Activated CD4-positive, alpha-beta T cell treated with anti-CD3 and anti-CD28 coated beads, Interleukin-10, Interleukin-2, amounts not matched to agents 100 ng/mL and 50 ng/mL, durations not matched to agents 16 hours and 8 hours (primary cell): ENCODE measurements at places on chromosomes 6 and 20.
A peak's percentile ranks its signal among the peaks of the same experiment; 100 is the strongest.

GRCh38 chr6:117908246-117909068 is 1.4 kb downstream of the SLC35F1 start:
- no peak for DNase-seq

GRCh38 chr6:25655723-25656122 is 3.7 kb downstream of the SCGN start:
- no peak for DNase-seq

DNA sequence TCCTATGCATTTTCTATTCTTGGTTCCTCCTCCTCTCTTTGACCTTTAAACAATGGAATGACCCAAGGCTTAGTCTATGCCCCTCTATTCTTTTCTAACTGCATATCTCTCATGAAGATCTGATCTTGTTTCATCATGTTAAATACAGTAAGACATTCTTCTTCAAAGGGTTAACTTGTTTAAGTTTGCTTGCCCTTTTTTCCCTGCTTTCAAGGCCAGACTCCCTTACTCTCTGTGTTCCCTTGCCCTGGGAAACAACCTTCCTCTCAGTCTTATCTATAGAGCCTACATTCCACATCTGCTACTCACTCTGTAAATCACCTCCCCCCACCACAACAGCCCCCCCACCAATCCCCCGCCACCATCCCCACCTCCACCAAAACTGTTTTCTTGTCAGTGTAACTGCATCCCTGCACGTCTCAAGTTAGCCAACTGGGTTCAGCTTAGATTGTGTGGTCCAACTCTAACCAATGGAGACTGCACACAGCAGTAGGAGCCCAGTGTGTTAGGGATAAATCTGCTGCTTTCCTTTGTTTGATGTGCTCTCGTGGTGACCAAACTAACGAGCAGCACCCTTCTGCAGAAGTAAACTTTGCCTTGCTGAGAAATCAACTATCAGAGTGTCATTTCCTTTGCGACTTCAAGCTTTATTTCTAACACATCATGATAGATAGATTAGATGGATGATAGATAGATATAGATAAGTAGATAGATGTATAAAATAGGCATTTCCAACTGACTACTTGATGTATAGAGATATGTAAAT is 12.6 kb downstream of the SPTLC3 start:
- no peak for DNase-seq

GRCh38 chr6:105272786-105273185 is 93.0 kb upstream of the POPDC3 start:
- no peak for DNase-seq

- DNase-seq: no peak
Observed at GRCh38 chr6:42690151-42690702, 32.2 kb downstream of the PRPH2 start.

GRCh38 chr20:3787324-3788014 is 929 bp upstream of the CENPB start:
- no peak for DNase-seq

- no peak for DNase-seq
Observed at GRCh38 chr6:36631326-36632011, 37.3 kb downstream of the SRSF3 start.

- DNase-seq: no peak
Observed at GRCh38 chr20:23125159-23125558, 39.0 kb upstream of the CD93 start.

GRCh38 chr20:63261060-63261794 is 7.0 kb upstream of the NKAIN4 start:
- DNase-seq: no peak

- DNase-seq: no peak
Observed at GRCh38 chr20:57934007-57934805, 224.4 kb upstream of the PMEPA1 start.

DNA sequence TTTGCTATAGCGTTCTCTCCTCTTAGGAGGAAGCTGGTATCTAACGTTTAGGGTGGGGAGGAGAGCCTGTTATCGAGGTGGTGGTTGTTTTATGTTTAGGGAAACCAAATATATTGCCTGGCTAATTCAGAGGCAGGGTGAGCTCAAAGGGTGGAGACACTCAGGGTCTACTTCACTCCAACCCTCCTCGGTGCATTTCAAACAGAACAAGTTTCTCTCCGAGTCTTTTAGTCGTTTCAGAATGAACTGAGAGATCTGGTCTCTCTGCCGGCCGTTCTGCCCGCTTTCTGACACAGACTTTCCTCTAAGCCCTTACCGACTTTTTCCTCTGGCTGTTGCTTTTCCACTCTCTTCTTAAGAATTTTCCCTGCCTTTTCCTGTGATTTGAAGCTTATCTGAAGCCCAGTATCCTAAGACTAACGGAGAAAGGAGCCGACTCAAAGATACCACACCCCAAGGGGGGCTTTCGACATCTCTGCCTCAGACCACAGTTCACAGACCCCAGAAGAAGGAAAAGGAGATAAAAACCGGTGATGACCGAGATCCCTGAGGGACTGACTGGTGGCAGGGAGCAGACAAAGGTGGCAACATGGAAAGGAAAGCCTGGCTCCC is 865 bp downstream of the STK38 start:
- DNase-seq: peak; percentile 35

DNA sequence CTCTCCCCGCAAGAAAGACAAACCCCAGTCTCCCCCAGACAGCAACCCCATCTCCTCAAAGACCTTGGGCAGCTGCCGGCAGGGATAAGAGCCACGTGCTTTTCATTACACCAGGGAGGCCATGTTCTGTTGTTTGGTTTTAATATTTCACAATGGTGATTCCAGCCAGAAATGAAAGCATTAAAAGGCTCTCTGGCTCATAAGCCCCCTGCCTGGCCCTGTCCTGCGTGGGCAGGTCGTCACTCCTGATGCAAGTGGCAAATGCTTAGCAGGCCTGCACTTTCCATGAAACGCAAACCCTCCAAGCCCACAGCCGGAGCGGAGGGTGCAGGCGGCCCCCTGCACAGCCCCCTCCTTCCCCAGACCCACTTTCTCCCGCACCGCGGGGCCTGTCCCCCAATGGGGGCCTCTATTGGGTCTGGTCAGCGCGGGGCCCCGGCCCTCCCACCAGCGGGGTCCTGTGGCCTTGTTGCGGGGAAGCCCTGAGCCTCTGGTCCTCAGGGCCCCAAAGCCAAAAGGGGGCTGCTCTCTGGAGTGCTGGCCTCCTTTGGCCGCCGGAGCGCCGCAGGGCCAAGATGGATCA is 77.2 kb downstream of the TMEM242 start:
- no peak for DNase-seq

- no peak for DNase-seq
Observed at GRCh38 chr6:149608381-149608982, 40.0 kb downstream of the KATNA1 start.

GRCh38 chr6:118890997-118891790 is 2.8 kb upstream of the ASF1A start:
- peak; percentile 49 for DNase-seq

- no peak for DNase-seq
Observed at GRCh38 chr6:42041481-42042053, 8.8 kb upstream of the TAF8 start.

DNA sequence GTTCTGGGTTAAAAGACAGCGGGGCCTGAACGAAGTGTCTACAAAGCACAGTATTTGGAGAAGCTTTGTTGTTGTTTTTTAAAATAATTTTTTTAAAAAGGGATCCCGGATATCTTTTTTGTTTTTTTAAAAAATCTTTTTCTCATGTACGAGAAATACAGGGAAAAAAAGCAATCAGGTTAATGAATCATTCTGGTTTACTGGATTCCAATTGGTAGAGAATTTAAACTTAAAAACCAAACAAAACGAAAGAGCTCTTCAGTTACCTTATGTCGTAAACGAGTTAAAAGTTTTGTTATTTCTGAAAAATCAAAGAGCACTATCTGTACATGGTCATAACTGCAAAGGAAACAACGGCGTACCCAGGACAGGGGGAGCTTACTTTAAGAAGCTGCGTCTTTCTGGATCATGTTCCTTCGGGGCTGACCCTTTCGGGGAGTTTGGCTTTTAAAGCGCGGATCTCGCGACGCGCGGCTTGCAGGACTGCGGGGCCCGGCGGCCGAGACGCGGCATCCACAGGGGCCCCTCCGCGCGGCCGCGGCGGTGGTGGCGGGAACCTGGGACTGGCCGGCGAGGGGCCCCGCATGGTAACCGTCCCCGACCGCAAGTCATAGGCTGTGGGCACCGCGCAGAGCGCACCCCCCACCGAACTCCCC is 927 bp downstream of the IL20RA start:
- DNase-seq: no peak

GRCh38 chr20:47400685-47401084 is 44.2 kb upstream of the ZMYND8 start:
- DNase-seq: peak; percentile 17

DNA sequence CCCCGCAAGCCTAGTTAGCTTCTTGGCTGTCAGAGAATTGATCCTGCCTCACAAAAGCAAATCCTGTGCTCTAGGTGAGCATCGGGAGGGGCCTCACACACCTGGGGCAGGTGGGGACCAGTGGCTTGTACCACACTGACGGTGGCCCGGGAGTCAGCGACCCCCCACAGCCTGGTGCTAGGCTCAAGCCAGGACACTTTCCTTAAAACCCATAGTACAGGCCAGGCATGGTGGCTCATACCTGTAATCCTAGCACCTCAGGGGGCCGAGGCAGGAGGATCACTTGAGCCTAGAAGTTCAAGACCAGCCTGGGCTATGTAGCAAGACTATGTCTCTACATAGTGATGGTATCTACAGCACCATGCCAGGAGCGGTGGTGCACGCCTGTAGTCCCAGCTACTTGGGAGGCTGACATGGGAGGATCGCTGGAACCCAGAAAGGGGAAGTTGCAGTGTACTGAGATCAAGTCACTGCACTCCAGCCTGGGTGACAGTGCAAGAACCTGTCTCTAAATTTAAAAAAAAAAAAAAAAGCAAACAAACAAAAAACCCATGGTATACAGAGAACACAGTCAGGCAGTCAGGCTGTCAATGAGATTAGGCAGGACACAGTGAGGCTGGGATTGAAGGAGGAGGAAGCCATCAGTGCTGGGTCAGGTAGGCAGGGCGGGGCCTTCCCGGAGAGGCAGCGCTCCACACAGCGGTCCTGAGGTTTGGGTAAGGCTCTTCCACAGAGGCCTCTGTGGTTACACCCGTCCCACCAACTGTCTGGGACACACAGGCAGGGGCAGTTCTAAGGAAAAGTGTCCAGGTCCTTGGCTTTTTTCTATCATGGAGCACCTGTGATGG is 41.3 kb downstream of the SYNJ2 start:
- no peak for DNase-seq

GRCh38 chr6:111846066-111846465 is 27.2 kb downstream of the FYN start:
- no peak for DNase-seq

DNA sequence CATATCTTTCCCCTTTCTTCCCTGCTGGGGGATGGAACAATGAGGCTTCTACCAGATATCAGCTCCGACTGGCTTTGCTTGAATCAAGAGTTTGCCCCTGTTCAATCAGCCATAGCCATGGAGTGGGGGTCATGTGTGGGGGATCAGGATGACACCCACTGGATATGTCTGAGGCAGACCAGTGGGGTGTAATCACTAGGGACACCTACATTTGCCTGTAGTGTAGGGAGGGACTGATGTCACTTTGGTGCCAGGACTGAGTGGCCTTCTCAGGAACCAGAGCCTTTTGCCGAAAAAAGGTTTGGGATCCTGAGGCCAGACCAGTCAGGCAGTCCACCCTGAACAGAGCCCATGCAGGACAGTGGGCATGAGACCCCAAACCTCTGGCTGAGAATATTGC is 1.0 kb downstream of the ITPA start:
- no peak for DNase-seq

GRCh38 chr20:21661488-21662055 is 43.9 kb upstream of the PAX1 start:
- DNase-seq: no peak

- DNase-seq: peak; percentile 49
Observed at GRCh38 chr6:144566868-144567615, 281.9 kb downstream of the UTRN start.

DNA sequence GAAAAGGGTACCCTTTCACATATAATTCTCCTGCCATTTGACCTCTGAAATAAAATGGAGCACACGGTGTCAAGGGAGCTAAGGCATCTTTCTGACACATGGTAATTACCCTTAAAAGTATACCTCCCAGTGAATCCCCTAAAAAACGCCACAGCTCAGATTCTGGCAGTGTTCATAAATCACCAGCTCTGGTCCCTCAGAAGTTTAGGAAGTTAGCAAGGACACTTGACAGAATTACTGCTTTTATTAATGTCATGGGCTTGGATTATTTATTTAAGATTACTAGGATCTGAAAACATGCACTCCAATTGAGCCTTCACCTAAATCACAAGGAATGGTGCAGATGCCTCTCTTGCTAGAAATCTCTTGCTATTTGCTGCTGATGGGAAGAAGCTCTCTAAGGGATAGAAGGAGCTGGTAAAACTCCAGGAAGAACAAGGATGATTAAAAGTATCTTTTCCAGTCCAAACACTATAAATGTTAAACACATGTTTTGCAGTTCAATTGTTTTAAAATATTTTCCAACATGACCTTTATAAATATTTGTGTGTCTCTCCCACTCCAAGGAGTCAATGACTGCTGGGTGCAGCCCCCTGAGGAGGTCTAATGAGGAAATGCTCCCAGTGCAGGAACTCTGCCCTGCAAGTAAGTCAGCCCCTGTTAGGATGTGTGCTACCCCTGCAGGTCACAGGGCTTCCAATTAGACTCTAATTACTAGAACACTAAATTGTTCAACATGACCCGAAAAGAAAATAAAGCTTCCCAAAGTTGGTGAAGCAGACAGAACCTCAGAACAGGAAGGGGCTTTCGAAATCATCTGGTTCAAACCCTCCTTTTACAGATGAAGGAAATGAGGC is 230.3 kb downstream of the TFAP2A start:
- DNase-seq: no peak

- no peak for DNase-seq
Observed at GRCh38 chr6:27994616-27995015, 37.6 kb downstream of the OR2B6 start.

- DNase-seq: peak; percentile 96
Observed at GRCh38 chr6:152170702-152171667, 363.5 kb downstream of the ESR1 start.

- no peak for DNase-seq
Observed at GRCh38 chr6:11706171-11706570, 72.4 kb downstream of the ADTRP start.

- no peak for DNase-seq
Observed at GRCh38 chr20:37522260-37523011, 1.4 kb downstream of the NNAT start.

- DNase-seq: no peak
Observed at GRCh38 chr20:63366390-63367365, 5.5 kb upstream of the CHRNA4 start.

GRCh38 chr6:17277256-17277655 is 3.9 kb upstream of the RBM24 start:
- no peak for DNase-seq

GRCh38 chr6:89148016-89148750 is 2.3 kb downstream of the PM20D2 start:
- peak; percentile 7 for DNase-seq

- no peak for DNase-seq
Observed at GRCh38 chr6:134315189-134315588, 2.7 kb downstream of the SGK1 start.

DNA sequence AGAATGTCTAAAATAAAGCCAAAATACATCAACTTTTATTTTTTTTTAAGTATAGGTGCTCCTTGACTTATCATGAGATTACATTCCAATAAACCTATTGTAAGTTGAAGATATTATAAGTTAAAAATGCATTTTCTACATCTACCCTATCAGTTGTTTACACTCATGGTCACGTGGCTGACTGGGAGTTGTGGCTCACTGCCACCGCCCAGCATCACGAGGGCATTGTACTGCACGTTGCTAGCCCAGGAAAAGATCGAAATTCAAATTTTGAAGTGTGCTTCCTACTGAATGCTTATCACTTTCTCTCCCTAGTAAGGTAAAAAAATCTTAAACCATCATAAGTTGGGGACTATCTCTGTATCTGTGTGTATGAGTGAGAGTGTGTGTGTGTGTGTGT is 126.6 kb upstream of the RIN2 start:
- DNase-seq: no peak

GRCh38 chr6:160355001-160355400 is 6.8 kb downstream of the SLC22A3 start:
- peak; percentile 71 for DNase-seq
